ENCODE measurements at places on chromosomes 5 and 9.

- DNase-seq: no peak
Measured at GRCh38 chr5:93755716-93756115, 14.3 kb upstream of the POU5F2 start.

DNA sequence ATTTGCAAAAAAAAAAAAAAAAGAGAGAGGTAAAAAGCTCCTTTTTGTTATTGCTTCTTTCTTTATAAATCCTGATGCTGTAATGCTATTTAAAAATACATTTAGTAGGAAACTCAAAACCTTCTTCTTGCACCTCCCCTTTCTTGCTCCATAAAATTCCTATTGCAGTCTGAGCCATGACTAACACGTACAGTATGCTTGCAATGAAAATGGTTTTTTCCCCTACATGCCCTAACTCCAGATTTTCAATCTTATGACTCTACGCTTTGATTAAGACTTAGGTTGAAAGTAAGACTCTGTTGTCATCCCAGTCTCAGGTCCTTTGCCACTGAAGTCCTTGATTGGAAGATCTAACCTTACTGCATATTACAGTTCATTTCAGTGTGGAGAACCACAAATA lies 23.9 kb downstream of the FGF10 start:
- no peak for DNase-seq

GRCh38 chr9:119792242-119792641 lies 423.0 kb upstream of the BRINP1 start:
- DNase-seq: no peak

DNA sequence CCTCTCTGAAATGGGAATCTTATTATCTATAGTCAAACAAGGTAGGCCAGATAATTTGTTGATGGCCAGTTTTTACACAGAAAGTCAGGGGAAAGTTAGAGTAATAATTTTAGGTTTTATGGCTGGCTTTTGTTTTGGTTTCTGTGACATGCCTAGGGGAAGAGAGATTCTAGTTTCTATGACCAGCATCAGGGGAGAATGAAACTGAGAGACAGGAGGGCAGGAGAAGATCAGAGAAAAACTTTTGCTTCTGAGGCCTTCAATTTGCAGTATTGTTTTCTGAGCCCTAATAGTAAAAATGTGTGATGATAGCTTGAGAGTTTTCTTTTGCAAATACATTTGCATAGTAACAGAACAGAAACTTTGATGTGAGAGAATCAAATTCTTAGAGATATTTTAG lies 564.3 kb downstream of the ZNF608 start:
- DNase-seq: no peak

GRCh38 chr5:96326902-96327301 lies 106.1 kb downstream of the PCSK1 start:
- no peak for DNase-seq

- DNase-seq: no peak
Measured at GRCh38 chr5:157533011-157533481, 42.5 kb downstream of the ADAM19 start.

DNA sequence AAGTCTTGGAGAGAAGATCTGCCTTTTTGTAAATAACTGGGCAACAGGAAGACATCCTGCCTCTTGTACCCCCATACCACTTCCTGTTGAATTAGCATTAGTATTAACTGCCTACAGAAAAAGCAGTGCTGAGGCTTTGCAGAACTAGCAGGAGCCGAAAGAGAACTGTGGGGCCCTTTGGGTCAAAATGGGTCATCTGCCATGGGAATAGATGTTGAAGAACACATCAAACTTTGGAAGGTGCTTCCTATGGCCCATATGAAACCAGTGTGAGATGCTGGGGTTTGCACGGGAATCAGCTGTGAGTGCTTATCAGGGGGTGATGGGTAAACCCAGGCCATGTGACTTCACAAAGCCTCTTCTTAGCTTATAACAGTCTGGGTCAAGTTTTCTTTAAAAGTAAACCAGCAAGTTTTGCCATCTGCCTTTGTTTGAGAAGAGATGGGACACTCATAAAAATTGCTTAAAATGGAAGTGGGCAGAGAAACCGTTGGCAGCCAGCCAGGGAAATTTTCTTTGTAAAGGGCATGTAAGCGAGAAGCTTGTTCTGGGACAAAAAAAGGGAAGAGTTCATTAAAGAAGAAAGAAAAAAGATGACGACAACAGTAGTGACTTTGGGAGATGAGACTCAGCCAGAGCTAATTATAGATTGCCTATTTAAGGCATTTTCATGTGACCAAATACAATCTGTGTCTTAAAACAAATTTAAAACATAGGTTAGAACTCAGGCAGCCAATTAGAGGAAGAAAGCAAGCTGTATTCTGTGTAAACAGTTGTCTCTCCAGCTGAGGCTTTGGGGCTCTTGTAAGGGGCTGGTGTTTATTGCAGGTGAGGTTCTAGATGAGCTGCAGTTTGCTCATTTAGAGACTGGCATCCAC lies 4.4 kb downstream of the SLC25A25 start:
- DNase-seq: peak; percentile 61

GRCh38 chr9:36191686-36192085 lies 965 bp downstream of the CLTA start:
- no peak for DNase-seq

DNA sequence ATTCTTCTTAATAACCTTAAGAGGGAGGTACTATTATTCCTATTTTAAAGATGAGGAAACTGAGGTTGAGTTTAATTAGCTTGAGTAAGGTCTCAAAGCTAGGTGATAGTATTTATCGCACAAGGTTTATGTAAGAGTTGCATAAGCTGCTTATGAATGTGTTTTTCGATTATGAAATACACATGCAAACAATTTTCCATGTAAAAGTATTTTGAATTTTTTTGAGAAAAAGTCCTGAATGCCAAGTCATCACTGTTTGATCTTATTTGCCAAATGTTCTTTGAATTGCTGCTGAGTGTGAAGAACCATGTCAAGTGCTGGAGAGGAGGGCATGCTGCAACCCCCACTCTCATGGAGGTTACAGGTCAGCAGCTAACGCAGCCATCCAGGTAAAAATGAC lies 174.4 kb downstream of the CARTPT start:
- no peak for DNase-seq

GRCh38 chr5:139862803-139863202 lies 67.2 kb downstream of the PSD2 start:
- no peak for DNase-seq

- no peak for DNase-seq
Measured at GRCh38 chr5:162672061-162672460, 604.5 kb downstream of the GABRG2 start.

DNA sequence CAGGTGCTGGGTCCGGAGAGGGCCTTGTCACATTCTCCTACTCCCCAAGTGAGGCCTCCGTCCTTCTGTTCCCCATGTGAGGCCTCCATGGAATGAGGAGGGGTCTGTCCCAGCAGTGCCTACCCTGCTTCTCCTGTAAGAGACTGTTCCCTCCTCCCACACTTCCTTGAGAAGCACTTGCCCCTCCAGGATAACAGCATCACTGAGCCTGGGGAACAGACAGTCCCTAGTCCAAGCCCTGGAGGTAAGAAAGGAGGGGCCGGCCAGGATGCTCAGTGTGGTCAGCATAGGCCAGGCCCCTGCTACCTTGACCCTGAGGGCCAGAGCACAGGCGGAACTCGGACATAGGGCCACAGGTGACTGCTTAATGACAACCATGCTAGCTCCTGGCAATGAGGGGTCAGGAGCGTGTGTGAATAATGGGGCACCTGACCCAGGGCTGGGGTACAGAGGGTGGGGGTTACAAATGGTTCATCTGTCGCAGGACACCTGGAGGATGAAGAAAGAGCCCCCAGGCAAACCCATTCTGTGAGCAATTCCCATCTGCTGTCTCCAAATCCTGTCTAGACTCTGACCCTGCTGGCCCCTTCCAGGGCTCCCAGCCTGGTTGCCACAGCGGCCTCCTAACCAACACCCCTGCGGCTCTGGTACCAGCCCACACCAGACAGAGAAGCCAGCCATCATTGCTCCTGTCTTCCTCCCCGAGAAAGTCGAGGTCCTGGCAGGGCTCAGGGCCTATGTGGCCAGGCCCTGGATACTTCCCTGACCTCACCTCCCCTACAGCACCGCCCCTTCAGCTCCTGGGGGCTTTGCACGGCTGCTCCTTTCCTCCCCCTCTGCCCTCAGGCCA lies 20.3 kb downstream of the RALGDS start:
- DNase-seq: no peak

DNA sequence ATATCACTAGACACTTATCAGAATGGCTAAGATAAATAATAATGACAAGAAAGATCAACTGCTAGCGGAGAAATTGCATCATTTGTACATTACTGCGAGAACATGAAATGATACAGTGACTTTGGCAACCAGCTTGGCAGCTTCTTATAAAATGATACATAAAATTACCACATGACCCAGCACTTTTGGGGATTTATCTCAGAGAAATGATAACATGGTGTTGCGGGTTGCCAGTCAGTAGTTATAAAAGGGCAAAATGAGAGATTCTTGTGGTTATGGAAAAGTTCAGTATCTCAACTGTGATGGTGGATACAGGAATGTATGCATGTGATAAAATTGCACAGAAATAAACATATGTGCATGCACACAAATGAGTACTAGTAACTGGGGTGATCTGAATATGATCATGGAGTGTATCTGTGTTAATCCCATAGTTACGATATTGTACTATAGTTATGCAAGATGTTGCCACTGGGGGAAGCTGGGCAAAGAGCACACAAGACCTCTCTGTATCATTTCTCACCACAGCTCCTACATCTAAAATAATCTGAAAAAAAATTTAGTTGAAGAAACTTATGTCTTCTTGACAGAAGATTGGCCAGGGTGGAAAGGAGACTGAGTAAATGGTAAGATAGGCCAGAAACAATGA lies 128.9 kb downstream of the NXNL2 start:
- no peak for DNase-seq

- no peak for DNase-seq
Measured at GRCh38 chr9:102740578-102740977, 254.6 kb upstream of the CYLC2 start.

DNA sequence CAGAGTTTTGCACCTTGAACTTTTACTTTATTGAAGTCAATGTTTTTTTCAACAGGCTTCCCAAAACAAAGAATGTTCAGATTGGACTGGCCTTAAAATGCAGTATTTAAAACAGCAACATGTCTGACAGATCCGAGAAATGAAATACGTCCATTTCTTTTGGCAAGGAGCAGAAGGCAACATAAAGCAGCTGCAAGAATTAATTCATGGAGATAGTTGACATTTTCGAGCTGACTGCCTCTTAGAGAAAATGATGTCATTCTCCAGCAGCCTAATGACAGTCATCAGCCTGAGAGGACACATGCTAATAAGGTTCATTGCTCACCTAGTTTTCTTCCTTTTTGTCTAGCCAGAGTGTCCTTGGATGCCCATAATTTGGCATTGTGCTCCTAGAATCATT lies 232.2 kb upstream of the SEMA6A start:
- DNase-seq: no peak

- DNase-seq: no peak
Measured at GRCh38 chr9:131523451-131524435, 7.3 kb downstream of the UCK1 start.

- DNase-seq: no peak
Measured at GRCh38 chr5:156330141-156330870, 3.3 kb downstream of the SGCD start.

DNA sequence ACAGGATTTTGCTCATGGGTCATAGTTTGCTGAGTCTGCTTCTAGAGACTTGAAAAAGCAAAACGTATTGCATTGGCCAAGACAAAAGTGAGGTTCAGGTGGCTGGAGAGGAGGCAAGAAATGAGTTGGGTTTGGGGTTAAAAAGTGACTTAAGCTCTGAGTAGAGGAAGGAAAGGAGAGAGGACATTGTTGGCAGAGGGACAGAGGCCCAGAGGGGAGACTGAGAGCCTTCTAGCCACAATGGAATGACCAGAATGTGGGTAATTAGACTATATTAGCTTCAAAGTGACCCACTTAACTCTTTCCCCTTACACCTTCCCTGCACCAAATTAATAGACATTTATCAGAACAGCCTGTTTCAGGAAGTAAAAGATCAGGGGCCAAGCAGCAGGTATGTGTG lies 188.4 kb downstream of the ZNF462 start:
- no peak for DNase-seq

DNA sequence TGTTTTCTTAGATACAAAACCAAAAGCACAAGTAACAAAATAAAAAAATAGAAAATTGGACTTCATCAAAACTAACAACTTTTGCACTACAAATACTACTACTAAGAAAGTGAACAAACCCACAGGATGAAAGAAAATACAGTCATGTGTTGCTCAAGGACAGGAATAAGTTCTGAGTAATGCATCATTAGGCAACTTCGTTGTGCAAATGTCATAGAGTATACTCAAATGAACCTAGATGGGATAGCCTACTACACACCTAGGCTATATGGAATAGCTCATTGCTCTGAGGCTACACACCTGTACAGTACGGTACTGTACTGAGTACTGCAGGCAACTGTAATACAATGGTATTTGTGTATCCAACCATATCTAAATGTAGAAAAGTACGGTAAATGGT lies 88.3 kb downstream of the RAPGEF1 start:
- no peak for DNase-seq

- no peak for DNase-seq
Measured at GRCh38 chr5:14807471-14807870, 64.1 kb downstream of the ANKH start.

DNA sequence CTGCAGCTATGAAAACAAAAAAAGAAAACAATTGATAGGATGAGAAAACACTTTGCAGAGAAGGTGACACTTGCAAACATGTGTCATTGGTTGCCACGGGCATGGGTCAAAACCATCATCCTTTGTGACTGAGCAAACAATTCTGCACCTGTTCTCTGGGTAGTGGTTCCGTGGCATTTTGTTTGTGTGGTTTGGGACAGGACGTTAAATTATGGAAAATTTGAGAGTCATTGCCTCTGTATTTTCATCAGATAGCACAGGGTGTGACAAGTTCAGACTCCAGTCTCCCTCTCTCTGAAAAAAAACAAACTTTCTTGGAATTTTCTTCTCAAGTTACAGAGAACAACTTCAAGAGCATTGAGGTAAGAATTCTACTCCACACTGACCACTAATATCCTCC lies 113.4 kb upstream of the HMHB1 start:
- DNase-seq: no peak

DNA sequence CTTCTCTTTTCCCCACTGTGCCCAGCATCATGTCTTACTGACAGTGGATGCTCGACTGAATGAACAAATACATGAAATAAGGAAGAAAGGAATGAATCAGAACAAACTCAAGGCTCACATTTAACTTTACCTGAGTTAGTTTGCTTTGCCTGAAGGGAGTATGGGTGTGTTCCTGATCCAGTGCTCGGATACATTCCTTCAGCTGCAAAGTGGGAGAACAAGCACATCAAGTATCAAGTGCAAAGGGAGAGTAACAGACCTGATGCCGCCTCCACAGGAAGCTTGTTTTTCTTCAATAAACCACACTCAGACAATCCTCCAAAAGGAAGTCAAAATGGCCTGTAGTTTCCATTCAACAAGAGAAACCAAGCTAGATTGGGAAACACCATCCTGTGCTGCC lies 66.1 kb downstream of the KIF24 start:
- DNase-seq: no peak

DNA sequence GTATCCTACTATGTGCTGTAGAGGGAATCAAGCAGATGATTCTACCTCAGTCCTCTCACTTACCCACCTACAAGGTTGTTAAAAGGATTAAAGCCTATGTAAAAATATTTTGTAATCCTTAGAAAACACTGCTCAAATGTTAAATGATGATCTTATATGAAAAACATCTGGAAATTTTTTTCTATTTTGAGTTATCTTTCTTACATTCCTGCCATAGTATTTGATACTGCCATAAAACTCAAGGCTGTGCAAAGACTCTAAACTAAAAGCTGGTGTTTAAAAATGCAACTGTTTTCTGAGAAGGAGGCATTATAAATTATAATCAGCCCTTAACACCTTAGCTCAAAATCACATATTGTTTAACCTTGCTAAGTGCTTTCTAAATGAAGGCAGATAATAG lies 474.2 kb downstream of the PRELID2 start:
- no peak for DNase-seq
